Small intestine (tissue), 16 donors: ENCODE measurements at places on chromosomes 2 and 18.

DNA sequence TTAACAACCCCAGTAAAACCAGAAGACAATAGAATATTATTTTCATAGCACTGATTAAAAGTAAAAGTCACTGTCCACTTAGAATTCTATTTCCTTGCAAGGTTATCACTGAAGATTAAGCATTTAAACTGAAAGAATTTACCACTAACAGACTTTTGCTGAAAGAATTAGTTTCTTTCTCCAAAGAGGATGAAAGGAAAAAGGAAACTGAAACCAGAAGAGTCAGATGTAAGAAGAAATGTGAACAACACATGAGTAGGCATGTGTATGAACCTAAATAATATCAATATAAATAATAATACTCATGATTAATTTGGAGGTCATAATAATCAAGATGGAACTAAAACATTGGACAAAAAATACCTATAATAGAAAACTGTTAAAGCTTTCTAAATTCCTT, 82.4 kb upstream of the KLHL29 start:
- DNase-seq = no peak

DNA sequence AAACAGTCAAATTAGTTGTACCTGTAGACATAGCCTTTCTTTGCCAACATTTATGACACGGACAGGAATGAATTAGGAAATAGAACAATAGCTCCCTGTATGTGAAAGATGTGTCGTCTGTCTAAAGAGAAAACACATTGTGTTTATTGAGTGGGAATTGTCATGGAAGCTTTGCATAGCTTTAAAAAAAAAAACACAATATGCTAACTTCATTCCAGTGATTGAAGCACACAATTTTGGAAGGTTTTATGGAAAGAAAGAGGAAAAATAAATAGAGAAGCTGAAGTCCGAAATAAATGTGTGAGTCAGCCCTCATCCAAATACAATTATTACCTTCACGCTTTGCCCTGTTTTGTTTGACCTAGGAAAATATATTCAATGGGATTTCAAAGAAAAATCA, 1095.7 kb downstream of the TSN start:
- DNase-seq = no peak

- DNase-seq = no peak
These were observed 1.6 kb downstream of the CNDP2 start for GRCh38 chr18:74497778-74498177.

DNA sequence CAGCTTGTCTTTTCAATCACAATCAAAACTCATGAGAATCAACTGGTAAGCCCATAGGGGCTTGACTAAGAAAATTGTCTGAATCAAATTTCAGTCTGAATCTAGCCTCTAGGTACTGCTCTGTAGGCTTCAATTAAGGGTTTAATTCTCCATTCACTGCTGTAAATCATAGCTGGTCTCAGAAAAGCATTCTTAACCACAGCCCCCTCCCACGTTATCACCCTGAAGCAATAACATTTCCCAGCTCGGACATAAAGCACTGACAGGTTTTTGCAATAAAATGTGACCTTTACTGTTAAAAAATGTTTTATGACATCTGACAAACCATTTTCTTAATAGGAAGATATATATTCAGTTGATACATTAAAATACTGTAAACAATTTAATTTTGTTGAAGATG, 55.0 kb downstream of the LRP1B start:
- no peak for DNase-seq

GRCh38 chr2:132632000-132632649, 37.9 kb downstream of the LYPD1 start:
- DNase-seq = peak; percentile 77
